ENCODE measurements at places on chromosomes 7 and 10. TPM values are rescaled to one million over a fixed set of nuclear protein-coding genes. Genes with fewer than 3 reads are reported as not detected.

Gene CCDC172
- total RNA-seq = not detected

Gene AKR1B15
- total RNA-seq = 34.3 TPM

Gene SH2D4B
- 0.10 TPM for total RNA-seq

Gene KLLN
- 0.63 TPM for total RNA-seq

Gene PCDH15
- not detected for total RNA-seq

Gene ZNF117
- 0.35 TPM for total RNA-seq

Gene ANKRD22
- 0.65 TPM for total RNA-seq

Gene GNGT1
- total RNA-seq = not detected

Gene FRMPD2
- not detected for total RNA-seq

Gene NACAD
- total RNA-seq = 0.19 TPM

Gene HYAL4
- not detected for total RNA-seq

Gene FAM20C
- 43.9 TPM for total RNA-seq

Gene BPGM
- 16.3 TPM for total RNA-seq

Gene AEBP1
- total RNA-seq = not detected

Gene LRRC18
- total RNA-seq = not detected

Gene ASNS
- 73.9 TPM for total RNA-seq

Gene IPMK
- total RNA-seq = 3.7 TPM

Gene FGF8
- total RNA-seq = not detected

Gene PHTF2
- 15.7 TPM for total RNA-seq

Gene LEP
- total RNA-seq = not detected

Gene GPR158
- total RNA-seq = 0.07 TPM

Gene ASZ1
- not detected for total RNA-seq

Gene TMEM176B
- total RNA-seq = 0.11 TPM

Gene ZNF37A
- total RNA-seq = 6.1 TPM

Gene RABGEF1
- 26.5 TPM for total RNA-seq

Gene OR6B1
- not detected for total RNA-seq

Gene SPDYE11
- not detected for total RNA-seq

Gene ZNF488
- total RNA-seq = 9.7 TPM

Gene PPP1R17
- total RNA-seq = not detected

Gene LIPJ
- not detected for total RNA-seq

Gene COPS6
- total RNA-seq = 184 TPM

Gene TLX1
- not detected for total RNA-seq

Gene UCMA
- total RNA-seq = not detected

Gene CCL24
- not detected for total RNA-seq

Gene STARD3NL
- total RNA-seq = 48.0 TPM

Gene KIAA1549
- 6.2 TPM for total RNA-seq

Gene DLG5
- total RNA-seq = 28.9 TPM

Gene C10orf53
- not detected for total RNA-seq

Gene PFKFB3
- total RNA-seq = 158 TPM

Gene GTF2IRD1
- total RNA-seq = 25.3 TPM

Gene VPS50
- total RNA-seq = 7.6 TPM

Gene INMT
- total RNA-seq = not detected
